NCI-H1417 treated with DMSO at 0.1 percent for 48 hours (cell line): ENCODE measurements at places on chromosomes 7 and 10.
A peak's percentile ranks its signal among the peaks of the same experiment; 100 is the strongest.

- no peak for DNase-seq
Measured at GRCh38 chr10:70494966-70495365, 16.4 kb downstream of the PALD1 start.

GRCh38 chr7:24572393-24572996 lies 757 bp upstream of the PALS2 start:
- no peak for DNase-seq

- DNase-seq = peak; percentile 3
Measured at GRCh38 chr10:71396084-71396710, 523 bp upstream of the CDH23 start.

DNA sequence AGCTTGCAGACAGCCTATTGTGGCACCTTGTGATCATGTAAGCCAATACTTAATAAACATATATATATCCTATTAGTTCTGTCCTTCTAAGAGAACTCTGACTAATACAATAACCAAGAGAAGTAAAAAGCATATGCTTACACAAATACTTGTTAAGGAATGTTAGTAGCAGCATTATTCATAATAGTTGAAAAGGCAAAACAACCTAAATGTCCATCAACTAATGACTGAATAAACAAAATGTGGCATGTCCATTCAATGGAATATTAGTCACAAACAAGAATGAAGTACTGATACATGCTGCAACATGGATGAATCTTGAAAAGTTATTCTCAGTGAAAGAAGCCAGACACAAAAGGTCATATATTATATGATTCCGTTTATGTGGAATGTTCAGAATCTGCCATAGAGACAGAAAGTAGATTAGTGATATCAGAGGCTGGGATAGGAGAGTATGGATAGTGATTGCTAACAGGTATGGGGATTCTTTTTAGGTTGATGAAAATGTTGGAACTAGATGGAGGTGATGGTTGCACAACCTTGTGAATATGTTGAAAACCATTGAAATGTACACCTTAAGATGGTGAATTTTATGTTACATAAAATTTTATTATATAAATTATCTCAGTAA lies 112.5 kb upstream of the UNC5B start:
- no peak for DNase-seq
